ENCODE measurements at places on chromosomes 11 and 22. TPM values are rescaled to one million over a fixed set of nuclear protein-coding genes. Genes with fewer than 3 reads are reported as not detected.
A peak's percentile ranks its signal among the peaks of the same experiment; 100 is the strongest.

The TUB gene
- total RNA-seq = 1.5 TPM

The MPZL2 gene
- 81.7 TPM for total RNA-seq

DNA sequence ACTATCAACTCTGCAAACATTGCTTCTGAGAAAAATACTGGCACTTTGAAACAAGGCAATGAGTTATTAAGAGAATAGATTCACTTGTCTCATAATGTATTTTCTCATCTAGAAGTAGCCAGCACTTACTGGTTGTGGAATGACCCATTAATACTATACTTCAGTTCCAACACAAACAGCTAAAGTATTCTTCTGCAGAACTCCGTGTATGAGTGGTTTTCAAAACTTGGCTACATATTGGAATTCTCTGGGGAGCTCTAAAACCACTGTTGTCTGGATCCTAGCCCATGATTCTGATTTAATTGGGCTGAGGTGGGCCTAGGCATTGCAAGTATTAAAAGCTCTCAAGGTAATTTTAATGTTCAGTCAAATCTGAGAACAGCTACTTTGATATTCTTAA is 1416.4 kb upstream of the RAG2 start:
- H3K27ac ChIP-seq = no peak overlapping the region
- peaks cover 15% of the 10 kb centered on the region for H3K4me1 ChIP-seq
- no peak overlapping the region for H3K4me3 ChIP-seq
- no peak for DNase-seq
- H3K36me3 ChIP-seq = no peaks in the 10 kb centered on the region

GRCh38 chr11:115344846-115345245 is 159.4 kb downstream of the CADM1 start:
- peaks cover 12% of the 10 kb centered on the region for H3K27me3 ChIP-seq
- no peak overlapping the region for H3K4me3 ChIP-seq
- H3K27ac ChIP-seq = no peak overlapping the region
- no peaks in the 10 kb centered on the region for H3K4me1 ChIP-seq
- no peak for DNase-seq

- no peak for DNase-seq
- no peaks in the 10 kb centered on the region for H3K36me3 ChIP-seq
- H3K4me1 ChIP-seq = no peaks in the 10 kb centered on the region
- H3K4me3 ChIP-seq = no peak overlapping the region
These were observed 255.6 kb upstream of the PLET1 start for GRCh38 chr11:112516261-112516660.

DNA sequence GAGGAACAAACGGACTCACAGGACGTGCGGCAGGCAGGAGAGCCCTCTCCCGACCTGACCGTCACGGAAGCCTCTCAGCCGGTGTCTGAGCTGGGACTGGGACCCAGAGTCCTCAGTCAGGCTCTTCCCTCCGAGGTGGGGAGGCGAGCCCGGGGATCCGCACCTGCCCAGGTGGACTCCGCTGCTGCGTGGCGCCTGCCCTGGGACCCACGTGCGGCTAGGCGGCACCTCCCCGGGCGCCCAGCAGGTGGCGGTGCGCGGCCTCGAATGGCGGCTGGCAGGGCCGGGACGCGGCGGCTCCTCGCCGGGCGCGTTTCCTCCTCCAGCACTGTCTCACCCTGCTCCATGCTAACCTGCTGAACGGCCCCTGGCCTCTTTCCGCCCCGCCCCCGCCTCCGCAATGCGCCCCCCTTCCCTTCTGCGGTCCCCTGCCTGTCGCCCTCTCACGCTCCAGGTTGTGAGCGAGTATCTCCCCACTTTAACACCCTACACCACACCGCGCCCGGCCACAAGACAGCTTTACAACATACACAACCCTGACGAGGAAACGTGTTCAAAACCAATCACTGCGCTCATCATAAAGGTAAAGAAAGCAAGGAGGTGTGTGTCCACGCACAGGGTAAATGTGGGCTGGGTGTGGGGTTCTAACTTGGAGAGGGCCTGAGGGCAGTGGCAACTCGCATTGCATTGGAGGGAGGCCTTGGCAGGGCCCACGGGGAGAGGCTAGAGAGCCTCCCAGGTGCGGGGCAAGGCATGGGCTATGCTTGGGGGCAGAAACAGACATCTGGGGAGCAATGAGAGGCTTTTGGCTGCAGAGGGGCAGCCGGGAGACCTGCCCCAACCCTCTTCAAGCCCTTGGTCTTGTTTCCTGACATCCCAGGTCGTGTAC is 25.9 kb upstream of the ATXN10 start:
- DNase-seq = peak; percentile 95
- peak overlapping the region; percentile 97 for H3K27ac ChIP-seq
- H3K4me3 ChIP-seq = peak overlapping the region; percentile 64
- no peaks in the 10 kb centered on the region for H3K27me3 ChIP-seq

The ANGPTL5 gene
- not detected for total RNA-seq

GRCh38 chr11:123076484-123076883 is 14.5 kb upstream of the HSPA8 start:
- H3K36me3 ChIP-seq = no peaks in the 10 kb centered on the region
- H3K27me3 ChIP-seq = no peaks in the 10 kb centered on the region
- no peak overlapping the region for H3K27ac ChIP-seq
